ENCODE measurements at places on chromosomes 6 and 20. TPM values are rescaled to one million over a fixed set of nuclear protein-coding genes. Genes with fewer than 3 reads are reported as not detected.

- H3K36me3 ChIP-seq: no peaks in the 10 kb centered on the region
- H3K27me3 ChIP-seq: no peaks in the 10 kb centered on the region
- H3K4me1 ChIP-seq: no peaks in the 10 kb centered on the region
- no peak overlapping the region for H3K4me3 ChIP-seq
- DNase-seq: peak; percentile 80
- no peak overlapping the region for H3K27ac ChIP-seq
Observed at GRCh38 chr20:19628570-19629134, 129.4 kb upstream of the RIN2 start.

- peaks cover 25% of the 10 kb centered on the region for H3K36me3 ChIP-seq
- no peak overlapping the region for H3K27ac ChIP-seq
- no peak for DNase-seq
- H3K27me3 ChIP-seq: no peaks in the 10 kb centered on the region
- H3K4me3 ChIP-seq: no peak overlapping the region
Observed at GRCh38 chr6:111280445-111280955, 193.2 kb downstream of the SLC16A10 start.

GRCh38 chr6:112304680-112305079 is 42.5 kb upstream of the RFPL4B start:
- DNase-seq: no peak
- peaks cover 29% of the 10 kb centered on the region for H3K4me1 ChIP-seq
- no peaks in the 10 kb centered on the region for H3K36me3 ChIP-seq
- H3K27me3 ChIP-seq: no peaks in the 10 kb centered on the region
- H3K4me3 ChIP-seq: no peak overlapping the region

GRCh38 chr20:699811-700338 is 24.3 kb upstream of the SCRT2 start:
- no peak overlapping the region for H3K4me3 ChIP-seq
- H3K27me3 ChIP-seq: no peaks in the 10 kb centered on the region
- H3K36me3 ChIP-seq: no peaks in the 10 kb centered on the region
- H3K4me1 ChIP-seq: peaks cover 9% of the 10 kb centered on the region

DNA sequence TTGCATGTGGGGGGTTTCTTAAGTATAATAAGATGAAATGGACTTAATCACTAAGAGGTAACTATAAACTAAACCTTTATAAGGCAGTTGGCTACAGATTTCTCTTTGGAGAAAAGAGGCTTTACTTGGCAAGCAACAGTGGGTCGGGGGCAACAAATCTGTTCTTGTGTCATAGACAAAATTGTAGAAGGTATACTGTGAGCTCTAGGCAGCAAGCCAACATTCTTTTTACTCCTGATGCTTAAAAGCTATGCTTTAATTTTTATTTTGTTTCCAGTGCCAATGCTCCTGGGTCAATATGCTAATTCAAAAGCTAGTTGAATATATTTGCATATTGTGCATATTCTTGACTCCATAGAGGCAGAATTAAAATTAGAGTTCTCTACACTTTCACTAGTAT is 495.4 kb downstream of the BTBD3 start:
- peaks cover 7% of the 10 kb centered on the region for H3K4me1 ChIP-seq
- H3K27me3 ChIP-seq: no peaks in the 10 kb centered on the region
- no peak overlapping the region for H3K4me3 ChIP-seq
- no peak overlapping the region for H3K27ac ChIP-seq
- no peak for DNase-seq
- no peaks in the 10 kb centered on the region for H3K36me3 ChIP-seq

DNA sequence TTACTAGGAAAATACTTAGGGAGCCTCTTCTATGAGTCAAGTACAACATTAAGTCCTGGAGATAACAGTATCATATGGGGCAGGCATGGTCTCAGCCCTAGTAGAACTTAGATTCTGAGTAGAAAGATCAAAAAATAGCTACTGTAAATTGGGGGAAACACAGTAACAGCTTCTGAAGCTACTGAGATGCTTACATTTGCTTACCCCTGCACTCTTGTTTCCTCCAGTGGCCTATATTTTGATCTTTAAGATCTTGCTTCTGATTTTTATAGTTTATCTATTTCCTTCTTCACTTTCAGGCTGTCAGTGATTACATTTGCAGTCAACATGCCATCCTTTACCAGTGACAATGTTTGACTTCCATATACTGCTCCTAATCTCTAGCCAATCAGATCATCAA is 35.3 kb downstream of the HIVEP2 start:
- no peak overlapping the region for H3K27ac ChIP-seq
- no peaks in the 10 kb centered on the region for H3K4me1 ChIP-seq
- no peaks in the 10 kb centered on the region for H3K36me3 ChIP-seq
- no peak overlapping the region for H3K4me3 ChIP-seq
- no peak for DNase-seq
- H3K27me3 ChIP-seq: no peaks in the 10 kb centered on the region

DNA sequence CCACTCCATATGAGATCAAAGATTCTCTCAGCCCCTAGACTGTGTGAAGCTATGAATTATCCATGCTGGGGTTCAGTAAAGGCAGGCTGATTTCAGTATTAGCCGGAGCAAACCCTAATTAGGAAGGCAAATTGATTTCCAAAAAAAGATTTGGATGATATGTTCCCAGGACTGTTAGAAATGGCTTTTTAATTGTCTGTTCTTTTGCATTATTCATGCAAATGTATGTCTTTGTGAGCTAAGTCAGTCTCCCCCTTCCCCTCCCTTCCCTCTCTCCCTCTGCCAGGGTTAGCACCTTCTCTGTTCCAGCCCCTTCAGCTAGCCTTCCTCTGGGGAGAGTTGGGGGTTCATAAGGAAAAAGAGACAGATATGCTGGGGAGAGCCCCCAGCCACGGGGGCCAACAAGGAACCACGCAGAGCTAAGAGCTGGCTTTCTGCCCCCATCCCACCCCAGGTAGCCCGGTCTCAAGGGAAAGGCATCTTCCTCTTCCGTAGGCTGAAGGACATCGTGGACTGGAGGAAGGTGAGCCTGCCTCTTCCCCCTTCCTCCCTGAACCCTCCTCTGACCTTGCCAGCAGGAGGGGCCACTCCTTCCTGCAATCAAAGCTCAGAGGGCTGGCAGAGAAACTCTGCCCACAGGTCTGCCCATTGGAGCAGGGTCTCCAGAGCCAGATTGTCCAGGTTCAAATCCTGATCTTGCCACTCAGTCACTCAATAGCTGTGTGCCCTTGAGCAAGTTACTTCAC is 32.3 kb downstream of the PDRG1 start:
- no peaks in the 10 kb centered on the region for H3K27me3 ChIP-seq
- H3K4me1 ChIP-seq: peaks cover 25% of the 10 kb centered on the region
- no peak for DNase-seq
- no peak overlapping the region for H3K4me3 ChIP-seq
- no peaks in the 10 kb centered on the region for H3K36me3 ChIP-seq

- H3K27ac ChIP-seq: no peak overlapping the region
- no peaks in the 10 kb centered on the region for H3K4me1 ChIP-seq
- H3K36me3 ChIP-seq: no peaks in the 10 kb centered on the region
- H3K27me3 ChIP-seq: no peaks in the 10 kb centered on the region
- H3K4me3 ChIP-seq: no peak overlapping the region
Observed at GRCh38 chr20:62776692-62777527, 19.4 kb upstream of the MRGBP start.

DNA sequence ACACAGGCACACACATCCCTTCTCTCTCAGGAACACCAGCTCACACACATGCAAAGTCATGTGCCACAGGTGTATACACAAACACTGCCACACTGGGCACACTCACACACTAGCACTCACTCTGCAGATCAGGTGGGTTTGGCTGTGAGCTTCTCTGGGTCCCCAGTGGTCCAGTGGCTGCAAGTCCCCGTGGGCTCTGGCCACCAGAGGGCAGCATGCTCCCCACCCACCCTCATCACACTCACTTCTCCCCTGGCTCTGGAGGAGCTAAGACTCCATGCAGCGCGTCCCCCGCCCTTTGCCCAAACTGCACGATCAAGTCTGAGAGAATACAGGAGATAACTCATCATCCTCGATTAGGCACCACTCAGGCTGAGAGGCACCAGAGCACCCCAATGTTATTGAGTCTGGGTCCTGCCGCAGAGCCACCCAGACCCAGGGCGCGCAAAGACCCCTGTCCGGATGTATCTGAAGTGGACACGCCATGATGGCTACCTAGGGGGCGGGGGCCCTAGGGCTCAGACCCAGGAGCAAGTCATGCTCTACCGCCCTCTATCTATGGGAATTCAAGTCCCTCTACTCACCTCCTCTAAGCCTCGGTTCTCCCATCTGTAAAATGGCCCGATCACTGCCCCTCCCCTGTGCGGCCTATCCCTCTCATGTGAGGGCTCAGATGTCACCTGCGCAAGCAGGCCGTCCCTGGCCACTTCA is 90.5 kb downstream of the GRM4 start:
- H3K27me3 ChIP-seq: no peaks in the 10 kb centered on the region
- DNase-seq: peak; percentile 81
- H3K36me3 ChIP-seq: no peaks in the 10 kb centered on the region
- no peak overlapping the region for H3K4me3 ChIP-seq
- no peaks in the 10 kb centered on the region for H3K4me1 ChIP-seq

DNA sequence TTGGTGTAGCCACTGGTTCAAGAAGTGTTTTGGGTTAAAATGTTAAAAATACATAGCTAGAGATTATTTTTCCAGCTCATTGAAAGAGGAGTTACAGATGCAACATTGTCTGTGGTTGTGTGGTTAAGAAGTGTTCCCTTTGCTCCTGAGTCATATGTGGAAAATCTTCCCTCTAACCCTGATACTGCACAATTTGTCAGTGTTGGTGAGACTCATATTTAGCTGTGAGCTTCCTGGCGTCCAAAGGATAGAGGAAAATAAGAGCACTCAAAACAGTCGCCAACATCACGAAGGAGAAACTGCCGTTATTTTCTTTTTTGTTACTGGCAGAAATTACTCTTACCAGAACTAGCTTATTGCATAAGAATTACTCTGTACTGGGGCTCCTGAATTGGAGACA is 250.4 kb downstream of the CDH4 start:
- no peak overlapping the region for H3K4me3 ChIP-seq
- H3K27ac ChIP-seq: no peak overlapping the region
- H3K36me3 ChIP-seq: no peaks in the 10 kb centered on the region

- H3K36me3 ChIP-seq: no peaks in the 10 kb centered on the region
- no peak overlapping the region for H3K27ac ChIP-seq
- no peaks in the 10 kb centered on the region for H3K27me3 ChIP-seq
- peak; percentile 14 for DNase-seq
- no peak overlapping the region for H3K4me3 ChIP-seq
Observed at GRCh38 chr6:38567436-38567835, 72.3 kb downstream of the BTBD9 start.

GRCh38 chr6:111379831-111380230 is 103.2 kb downstream of the REV3L start:
- H3K4me1 ChIP-seq: no peaks in the 10 kb centered on the region
- DNase-seq: no peak
- H3K36me3 ChIP-seq: peaks cover 43% of the 10 kb centered on the region
- no peaks in the 10 kb centered on the region for H3K27me3 ChIP-seq
- H3K27ac ChIP-seq: no peak overlapping the region

GRCh38 chr6:157716251-157716995 is 106.6 kb upstream of the SNX9 start:
- peaks cover 13% of the 10 kb centered on the region for H3K4me1 ChIP-seq
- no peaks in the 10 kb centered on the region for H3K27me3 ChIP-seq
- no peak for DNase-seq
- H3K4me3 ChIP-seq: no peak overlapping the region
- no peak overlapping the region for H3K27ac ChIP-seq

DNA sequence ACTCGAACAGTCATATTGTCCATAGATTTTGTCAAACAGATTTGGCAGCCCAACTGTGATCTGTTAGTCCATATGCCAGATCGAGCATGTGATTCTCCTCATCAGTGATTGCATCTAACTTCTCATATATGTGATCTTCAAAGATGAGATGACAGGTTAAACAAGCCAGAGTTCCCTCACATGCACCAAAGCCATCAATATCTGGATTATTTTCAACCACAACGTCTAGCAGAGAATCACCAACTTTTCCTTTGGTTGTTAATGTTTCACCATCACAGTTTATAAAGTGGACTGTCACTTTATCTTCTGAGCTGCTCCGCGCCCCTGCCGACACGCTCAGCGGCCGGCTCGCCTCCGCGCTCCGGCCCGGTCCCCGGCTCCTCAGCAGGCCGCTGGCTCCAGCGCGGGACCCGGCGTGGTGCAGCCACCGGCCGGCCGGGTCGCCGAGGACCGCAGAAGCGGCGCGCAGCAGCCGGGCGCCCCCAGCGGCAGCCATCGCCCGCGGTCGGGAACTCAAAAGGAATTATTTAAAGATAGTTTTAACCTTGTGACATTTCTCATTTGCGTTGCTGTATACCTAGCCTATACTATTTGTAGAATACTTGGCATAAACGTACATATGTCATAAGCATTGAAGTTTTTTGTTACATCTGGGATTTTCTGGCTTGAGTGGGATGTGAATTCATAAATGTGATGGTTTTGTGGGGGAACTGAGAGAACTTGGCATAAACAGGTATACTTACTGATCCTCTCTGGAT is 40.1 kb upstream of the DYNLRB1 start:
- no peaks in the 10 kb centered on the region for H3K27me3 ChIP-seq
- H3K36me3 ChIP-seq: peaks cover 44% of the 10 kb centered on the region

DNA sequence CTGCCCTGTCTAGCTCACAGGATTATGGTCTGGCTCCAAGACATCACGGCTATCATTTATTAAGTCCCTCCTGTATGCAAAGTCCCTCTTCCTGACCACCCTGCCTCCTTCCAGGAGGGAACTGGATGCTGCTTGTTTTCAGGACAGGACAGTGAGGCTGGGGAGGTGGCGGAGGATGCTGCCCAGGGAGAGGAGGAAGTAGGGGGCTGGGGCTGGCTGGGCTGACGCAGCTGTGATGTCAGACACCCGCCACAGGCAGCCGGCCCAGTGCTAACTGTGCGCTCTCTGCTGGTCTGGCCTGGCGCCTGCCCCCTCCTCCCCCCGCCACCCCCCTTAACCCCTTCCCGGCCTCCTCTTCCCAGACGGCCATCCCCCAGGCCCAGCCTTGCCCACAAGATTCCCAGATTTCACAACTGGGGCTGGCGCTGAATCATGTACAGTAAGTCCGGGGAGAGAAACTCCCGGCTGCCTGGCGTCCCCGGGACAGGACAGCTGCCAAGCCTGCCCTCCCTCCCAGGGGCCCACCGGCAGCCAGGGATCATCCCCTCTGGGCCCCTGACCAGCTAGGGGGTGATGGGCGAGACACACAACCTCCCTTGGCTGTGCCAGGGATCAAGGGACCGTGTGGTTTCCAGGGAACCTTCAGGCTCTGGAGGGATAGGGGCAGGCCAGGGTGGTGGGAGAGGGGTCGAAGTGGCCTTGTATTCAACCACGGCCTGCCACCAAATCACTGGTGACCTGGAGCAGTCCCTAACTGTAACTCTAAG is 118.1 kb downstream of the CEBPB start:
- H3K36me3 ChIP-seq: no peaks in the 10 kb centered on the region
- DNase-seq: peak; percentile 99
- H3K4me3 ChIP-seq: no peak overlapping the region

OPN5 gene
- polyA plus RNA-seq: not detected

LTB gene
- 0.61 TPM for polyA plus RNA-seq

FNDC1 gene
- polyA plus RNA-seq: not detected

GDAP1L1 gene
- polyA plus RNA-seq: 5.5 TPM

LGSN gene
- not detected for polyA plus RNA-seq

EYS gene
- 0.21 TPM for polyA plus RNA-seq

NCR2 gene
- polyA plus RNA-seq: not detected

BACH2 gene
- 4.6 TPM for polyA plus RNA-seq
